IPS DF 6.9 (cell line): ENCODE measurements at places on chromosomes 11 and 22.

DNA sequence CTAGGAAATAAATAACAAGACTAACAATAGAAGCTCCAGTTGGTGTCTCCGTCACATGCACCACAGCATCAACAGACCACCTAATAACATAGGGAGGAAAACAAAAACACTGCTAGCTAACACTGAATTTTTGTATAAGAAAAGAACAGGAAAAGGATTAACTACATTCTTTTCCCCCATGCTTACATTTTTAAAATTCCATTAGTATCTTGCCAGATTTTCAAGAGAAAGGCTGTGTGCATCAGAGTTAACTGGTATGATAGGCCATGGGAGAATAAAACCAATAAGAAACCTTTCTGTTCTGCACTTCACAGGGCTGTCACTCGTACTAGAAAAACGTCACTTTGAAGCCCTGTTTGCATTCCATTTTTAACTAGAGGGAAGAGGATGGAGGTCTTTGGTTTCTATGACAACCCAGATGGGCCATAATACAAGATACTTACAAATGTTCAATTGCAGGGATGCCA, 79.0 kb downstream of the LARGE2 start:
- DNase-seq = peak; percentile 39

DNA sequence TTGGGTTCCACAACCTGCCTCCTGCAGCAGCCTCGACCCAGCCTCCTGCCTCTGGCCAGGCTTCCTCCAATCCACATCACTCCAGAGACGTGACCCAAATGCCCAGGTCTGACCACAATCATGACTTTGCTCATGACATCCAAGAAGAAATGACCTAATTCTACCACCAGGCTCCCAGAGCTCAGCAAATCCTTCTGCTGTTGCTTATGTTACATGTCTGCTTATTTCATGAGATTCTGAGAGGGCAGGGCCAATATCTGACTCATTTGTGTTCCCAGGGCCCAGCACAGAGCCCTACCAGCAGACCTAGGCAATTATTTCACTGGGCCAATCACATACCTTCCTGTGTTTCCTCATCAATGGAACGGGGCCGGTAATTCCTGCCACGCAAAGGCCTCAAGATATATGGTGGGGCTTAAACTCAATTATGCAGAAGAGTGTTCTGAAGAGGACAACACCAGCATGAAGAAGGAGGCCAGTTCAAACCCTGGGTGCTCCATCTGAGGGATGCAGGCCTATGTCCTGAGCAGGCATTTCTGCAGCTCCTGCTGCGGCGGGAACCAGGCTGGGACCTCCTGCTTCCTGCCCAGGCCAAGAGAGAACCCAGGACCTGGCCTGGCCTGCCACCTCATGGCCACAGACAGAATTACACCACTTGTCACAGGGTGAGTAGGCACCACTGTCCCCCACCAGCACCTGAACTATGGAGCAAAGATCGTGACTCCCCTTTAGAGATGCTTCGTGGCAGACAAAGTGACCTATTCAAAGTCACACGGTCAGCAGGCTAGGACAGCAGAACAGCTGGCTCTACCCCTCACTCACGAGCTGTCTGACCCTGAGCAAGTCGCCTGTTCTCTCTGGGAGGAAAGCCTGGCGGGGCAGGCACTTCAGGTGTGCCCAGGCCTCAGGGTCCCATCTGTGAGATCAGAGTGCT, 5.9 kb downstream of the CENPM start:
- no peak for DNase-seq

GRCh38 chr22:39419911-39420310, 20.3 kb downstream of the TAB1 start:
- DNase-seq = no peak

GRCh38 chr11:14270690-14271542, 88.1 kb downstream of the RRAS2 start:
- no peak for DNase-seq

DNA sequence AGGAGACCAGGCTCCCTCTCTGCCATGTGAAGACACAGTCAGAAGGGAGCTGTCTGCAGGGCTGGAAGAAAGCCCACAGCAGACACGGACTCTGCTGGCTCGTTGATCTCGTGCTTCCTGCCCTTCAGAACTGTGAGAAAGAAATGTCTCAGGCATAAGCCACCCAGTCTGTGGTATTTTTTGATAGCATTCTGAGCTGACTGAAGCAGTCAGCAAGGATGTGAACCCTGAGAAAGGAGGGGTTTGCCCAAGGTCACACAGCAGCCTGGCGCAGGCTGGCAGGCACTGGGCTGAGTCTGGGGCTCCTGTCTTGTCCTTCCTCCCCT, 255.1 kb upstream of the B3GAT1 start:
- no peak for DNase-seq
